Fibroblast of the conjunctiva (primary cell): ENCODE measurements at places on chromosomes 16 and 17.

- no peak for DNase-seq
Observed at GRCh38 chr16:60636117-60636516, 1400.1 kb downstream of the CDH8 start.

DNA sequence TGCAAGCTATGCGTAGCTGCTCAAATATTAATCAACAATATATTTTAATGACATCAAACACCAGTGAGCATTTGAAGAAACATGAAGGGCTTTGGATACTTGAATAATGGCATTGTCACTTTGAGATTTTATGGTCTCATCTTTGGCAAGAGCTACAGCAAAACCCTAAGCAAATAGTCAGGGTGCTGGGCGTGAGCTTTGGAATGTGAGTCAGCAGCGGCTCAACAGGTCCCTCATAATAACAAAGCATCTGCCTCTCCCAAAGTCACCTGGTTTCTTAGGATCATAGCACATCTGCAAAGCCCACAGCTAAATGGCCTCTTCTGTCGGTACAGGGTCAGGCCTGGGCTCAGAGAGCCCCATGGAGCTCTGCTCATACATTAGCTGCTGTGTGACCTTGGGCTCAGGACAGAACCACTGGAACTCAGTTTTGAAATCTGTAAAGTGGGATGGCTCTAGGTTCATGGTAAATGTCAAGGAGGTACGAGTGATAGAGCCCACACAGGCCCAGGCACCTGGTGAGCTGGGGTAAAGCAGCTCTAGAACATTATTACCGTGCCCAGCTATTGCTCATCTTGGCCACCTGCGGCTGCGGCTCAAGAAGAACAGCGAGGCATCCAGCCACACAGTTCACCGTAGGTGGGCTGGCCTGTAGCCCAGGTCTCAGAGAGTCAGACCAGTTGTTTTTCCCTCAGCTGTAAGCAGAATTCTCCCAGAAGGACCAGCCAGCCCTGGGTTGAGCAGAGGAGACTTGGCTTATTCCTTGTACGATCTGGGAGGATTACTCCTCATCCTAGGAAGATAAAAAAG lies 544.5 kb upstream of the CDH11 start:
- DNase-seq: no peak

DNA sequence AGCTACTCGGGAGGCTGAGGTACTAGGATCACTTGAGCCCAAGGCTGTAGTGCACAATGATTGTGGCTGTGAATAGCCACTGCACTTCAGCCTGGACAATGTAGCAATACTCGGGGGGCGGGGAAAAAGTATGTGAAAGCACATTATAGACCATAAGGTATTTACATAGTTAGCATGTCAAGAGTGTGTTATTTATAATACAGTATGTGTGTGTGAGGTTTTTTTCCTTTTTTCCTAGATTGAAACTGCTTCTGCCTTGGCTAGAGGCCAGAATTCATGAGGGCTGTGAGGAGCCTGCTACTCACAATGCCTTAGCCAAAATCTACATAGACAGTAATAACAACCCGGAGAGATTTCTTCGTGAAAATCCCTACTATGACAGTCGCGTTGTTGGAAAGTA lies 30.5 kb downstream of the PTRH2 start:
- DNase-seq: no peak

- no peak for DNase-seq
Observed at GRCh38 chr16:26795184-26795583, 271.5 kb upstream of the C16orf82 start.

DNA sequence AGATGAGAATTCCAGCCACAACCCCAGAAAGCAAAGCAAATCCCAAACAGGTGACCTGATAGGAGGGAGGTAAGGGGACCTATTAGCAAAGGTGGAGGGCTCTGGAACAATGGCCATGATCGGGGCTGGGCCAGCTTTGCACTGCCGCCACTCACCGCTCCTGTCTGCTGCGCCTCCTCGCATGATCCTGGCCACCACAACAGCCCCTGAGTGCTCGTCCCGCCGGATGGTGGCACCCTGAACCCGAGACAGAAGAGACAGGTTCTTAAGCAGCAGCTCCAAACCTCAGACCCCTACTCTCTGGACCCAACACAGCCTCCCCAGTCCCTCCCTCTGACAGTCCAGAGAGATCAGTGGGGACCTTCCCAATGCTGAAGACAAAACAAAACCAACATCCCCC lies 5.3 kb downstream of the MPP3 start:
- no peak for DNase-seq

DNA sequence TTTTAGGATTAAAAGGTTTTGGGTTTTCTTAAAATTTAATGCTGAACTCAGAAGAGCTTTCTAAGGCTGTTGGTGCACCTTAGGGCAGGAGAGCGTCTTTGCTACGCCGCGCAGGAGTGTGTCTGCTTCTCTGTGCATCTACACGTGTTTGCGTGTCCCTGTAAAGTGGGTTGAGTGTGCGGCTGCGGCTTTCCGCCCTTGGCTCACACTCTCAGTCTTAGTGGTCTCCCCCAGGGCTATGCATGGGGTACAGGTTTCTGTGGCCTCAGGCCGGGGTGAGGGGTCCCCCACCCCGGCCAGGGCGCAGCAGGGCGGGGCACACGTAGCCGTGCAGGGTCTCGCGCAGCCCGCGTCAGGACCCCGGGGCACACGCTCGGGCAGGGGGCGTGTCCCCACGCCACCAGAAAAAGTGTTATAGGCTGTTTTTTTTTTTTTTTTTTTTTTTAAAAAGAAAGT lies 727 bp upstream of the TENT4B start:
- no peak for DNase-seq

- DNase-seq: no peak
Observed at GRCh38 chr17:12193144-12193735, 172.6 kb downstream of the MAP2K4 start.

- DNase-seq: no peak
Observed at GRCh38 chr17:77769762-77770161, 188.7 kb upstream of the TNRC6C start.

DNA sequence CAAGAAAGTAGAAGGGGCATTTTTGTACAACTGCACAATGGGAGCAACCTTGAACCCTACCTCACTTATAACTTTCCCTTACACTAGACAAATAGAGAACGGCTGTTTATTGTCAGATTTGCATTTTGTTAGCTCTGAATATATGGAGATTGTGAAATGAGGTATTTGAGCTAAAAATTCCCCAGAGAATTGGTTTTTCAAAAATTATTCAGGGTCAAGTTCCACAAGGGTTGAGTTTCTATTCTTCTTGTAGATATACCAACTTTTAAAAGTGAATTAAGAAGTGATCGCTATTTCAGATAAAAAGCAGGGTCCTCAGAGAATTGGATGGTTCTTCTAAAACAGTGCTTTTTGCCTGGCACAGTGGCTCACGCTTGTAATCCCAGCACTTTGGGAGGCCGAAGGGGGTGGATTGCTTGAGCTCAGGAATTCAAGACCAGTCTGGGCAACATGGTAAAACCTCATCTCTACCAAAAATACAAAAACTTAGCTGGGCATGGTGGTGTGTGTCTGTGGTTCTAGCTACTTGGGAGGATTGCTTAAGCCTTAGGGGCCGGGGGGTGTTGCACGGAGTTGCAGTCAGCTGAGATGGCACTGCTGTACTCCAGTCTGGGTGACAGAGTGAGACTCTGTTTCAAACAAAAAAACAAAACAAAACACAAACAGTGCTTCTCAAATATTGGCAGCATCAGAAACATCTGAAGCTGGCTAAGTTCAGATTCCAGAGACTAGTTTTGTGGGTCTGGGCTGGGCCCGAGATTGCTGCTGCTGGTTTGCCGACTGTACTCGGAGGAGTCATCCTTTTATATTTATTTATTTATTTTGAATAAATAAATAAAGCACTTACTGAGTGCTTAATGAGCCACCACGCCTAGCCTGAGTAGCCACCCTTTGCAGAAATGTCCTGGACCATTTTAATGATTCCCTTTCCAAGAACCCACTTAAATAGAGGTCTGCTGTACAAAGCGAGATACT lies 50.9 kb downstream of the PECAM1 start:
- DNase-seq: no peak

DNA sequence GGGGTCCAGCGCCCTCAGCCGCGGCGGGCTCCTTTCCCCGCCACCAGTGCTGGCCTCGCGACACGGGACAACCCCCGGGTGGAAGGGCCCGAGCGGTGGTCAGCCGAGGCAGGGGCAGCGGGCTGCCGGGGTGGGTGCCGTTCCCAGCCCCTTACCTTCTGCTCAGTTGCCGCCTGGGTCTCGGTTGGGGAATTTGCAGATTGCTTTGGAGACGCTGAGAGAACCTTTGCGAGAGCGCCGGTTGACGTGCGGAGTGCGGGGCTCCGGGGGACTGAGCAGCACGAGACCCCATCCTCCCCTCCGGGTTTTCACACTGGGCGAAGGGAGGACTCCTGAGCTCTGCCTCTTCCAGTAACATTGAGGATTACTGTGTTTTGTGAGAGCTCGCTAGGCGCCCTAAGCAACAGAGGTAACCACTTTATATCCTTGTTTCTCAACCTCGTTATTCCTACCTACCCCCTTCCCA lies 381 bp downstream of the CTNS start:
- no peak for DNase-seq

DNA sequence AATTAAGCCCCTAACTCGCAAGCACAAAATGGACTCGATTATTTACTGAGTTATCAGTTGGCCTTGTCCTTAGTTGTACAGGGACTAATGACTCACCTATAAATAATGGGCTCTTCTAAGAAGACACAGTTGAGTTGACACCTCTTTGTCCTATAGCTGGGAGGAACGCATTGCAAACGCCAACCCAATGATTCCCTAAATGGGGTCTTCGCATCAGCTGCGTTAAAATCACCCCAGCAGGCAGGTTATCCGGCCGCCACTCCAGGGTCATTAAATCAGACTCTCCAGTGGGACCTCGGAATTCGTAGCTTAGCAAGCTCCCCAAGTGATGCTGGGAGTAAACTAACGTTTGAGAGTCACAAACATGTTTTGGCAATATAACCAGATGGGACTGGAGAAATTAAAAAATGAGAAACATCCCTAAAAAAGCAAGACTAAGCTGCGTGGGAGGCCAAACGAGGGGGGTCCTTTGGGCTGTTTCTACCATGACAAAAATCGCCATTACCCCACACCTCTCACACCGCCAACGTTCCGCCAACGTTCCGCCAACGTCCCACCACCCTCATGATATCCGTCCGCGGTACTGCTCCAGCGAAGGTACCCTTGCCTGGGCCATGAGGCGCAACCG lies 932 bp upstream of the NFE2L1 start:
- no peak for DNase-seq

DNA sequence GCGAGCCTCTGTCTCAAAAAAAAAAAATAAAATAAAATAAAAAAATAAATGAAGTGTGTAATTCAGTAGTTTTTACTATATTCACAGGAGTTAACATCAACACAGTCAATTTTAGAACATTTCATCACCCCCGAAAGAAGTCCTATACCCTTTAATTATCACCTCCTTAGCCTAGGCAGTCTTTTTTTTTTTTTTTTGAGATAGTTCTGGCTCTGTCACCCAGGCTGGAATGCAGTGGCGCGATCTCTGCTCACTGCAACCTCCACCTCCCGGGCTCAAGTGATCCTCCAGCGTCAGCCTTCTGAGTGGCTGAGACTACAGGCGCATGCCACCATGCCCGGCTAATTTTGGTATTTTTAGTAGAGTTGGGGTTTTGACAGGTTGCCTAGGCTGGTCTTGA lies 150.7 kb downstream of the SNX29 start:
- no peak for DNase-seq

DNA sequence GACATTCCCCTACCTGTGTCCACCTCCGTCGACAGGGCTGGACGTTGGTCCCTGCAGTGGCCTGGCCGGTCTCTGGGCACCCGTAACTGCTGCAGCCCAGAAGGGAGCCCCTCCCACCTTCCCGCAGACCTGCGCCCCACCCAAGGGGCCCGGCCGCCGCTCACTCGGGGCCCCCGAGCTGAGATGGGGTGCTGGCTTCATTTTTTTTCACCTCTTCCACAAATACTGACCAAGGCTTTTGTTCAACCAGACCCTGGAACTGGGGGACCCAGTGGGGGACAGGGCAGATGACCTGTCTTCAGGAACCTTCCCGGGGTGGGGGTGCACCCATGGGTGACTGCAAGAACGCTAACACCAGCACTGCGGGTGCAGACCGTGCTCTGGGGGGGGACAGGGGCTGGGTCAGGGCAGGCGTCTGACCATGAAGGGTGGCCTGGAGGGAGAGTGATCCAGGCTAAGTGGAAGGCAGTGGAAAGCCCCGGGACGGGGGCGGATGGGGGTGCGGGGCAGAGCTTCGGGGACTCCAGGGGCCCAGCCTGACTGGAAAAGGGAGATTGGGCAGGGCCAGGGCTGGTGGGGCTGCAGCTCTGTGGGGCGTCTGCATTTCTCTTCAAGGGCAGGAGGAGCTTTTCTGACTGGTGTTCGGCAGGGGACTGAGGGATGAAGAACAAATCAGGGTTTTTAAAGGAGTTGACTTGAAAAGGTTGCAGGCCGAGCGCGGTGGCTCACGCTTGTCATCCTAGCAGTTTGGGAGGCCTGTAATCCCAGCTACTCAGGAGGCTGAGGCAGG lies 42.3 kb downstream of the SLC7A5 start:
- no peak for DNase-seq

DNA sequence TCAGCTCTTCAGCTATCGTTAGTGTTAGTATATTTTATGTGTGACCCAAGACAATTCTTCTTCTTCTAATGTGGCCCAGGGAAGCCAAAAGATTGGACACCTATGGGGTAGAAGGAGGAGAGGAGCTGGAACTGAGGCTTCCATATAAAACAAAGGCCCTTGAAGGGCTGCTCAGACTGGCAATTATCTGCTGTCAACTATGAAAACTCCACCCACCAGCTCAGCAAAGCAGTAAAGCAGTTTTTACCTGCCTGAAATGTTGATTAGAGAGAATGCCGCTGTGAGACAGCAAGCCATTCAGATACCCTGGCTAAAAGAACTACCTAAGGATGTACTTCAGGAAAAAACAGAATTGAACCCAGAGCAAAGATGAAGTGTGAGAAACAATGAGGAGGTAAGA lies 45.9 kb upstream of the GNAO1 start:
- DNase-seq: no peak

- no peak for DNase-seq
Observed at GRCh38 chr17:65389949-65390348, 171.5 kb downstream of the AXIN2 start.

- DNase-seq: no peak
Observed at GRCh38 chr16:48025359-48025758, 130.4 kb downstream of the ABCC12 start.
